B cell (primary cell): ENCODE measurements at places on chromosomes 11 and 22. TPM values are rescaled to one million over a fixed set of nuclear protein-coding genes. Genes with fewer than 3 reads are reported as not detected.

PAMR1 gene
- not detected in 2 replicates for total RNA-seq

HBG2 gene
- total RNA-seq = not detected in 2 replicates

FGF19 gene
- total RNA-seq = not detected in 2 replicates

- H3K4me1 ChIP-seq = no peaks in the 10 kb centered on the region
- no peak overlapping the region for H3K4me3 ChIP-seq
- no peaks in the 10 kb centered on the region for H3K36me3 ChIP-seq
- H3K27ac ChIP-seq = no peak overlapping the region
- H3K27me3 ChIP-seq = no peaks in the 10 kb centered on the region
These were observed 92.2 kb downstream of the BRD1 start for GRCh38 chr22:49735411-49735900.

DNA sequence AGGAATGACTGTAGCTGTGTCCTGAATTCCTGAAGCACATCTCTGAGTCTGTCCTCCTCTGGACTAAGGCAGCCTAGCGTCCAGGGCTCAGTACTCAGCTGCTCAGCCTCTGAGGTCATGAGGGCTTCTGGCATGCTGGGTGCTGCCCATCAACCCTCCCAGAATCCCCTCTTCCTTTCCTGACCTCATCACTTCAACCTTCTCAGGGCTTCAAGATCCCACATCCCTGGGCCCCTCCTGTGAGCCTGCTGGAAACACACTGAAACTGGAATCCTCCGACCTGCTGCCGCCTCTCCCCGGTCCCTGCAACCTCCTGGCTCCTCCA lies 803 bp downstream of the KRTAP5-8 start:
- DNase-seq = no peak
- peaks cover under 1% of the 10 kb centered on the region for H3K4me1 ChIP-seq
- H3K36me3 ChIP-seq = no peaks in the 10 kb centered on the region
- no peaks in the 10 kb centered on the region for H3K27me3 ChIP-seq
- H3K4me3 ChIP-seq = no peak overlapping the region

DNA sequence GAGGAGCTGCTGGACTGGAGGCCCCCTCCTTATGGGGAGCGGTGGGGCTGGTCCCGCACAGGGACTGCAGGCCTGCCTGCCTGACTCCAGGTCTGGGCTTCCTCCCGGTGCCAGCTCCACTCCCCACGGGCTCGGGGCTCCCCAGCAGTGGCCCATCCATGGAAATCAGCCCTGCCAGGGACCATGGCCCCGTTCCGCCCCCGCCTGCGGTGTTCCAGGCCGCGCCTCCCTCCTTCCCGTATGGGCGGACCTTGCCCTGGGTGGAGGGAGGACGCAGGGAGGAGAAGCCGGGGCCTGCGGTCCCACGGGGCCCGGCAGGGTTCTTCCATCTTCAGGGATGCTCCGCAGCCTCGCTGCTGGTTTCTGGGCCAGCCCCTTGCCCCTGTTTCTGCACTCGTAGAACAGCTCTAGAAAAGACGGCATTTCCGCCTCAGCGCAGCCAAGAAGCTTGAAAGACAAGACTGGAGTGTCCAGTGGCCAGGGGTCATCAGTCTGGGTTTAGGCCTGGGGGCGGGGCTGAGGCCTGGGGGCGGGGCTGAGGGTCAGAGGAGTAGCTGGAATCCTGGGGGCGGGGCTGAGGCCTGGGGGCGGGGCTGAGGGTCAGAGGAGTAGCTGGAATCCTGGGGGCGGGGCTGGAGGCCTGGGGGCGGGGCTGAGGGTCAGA lies 1330.6 kb downstream of the BRD1 start:
- DNase-seq = no peak
- H3K4me1 ChIP-seq = no peaks in the 10 kb centered on the region
- no peak overlapping the region for H3K27ac ChIP-seq
- H3K27me3 ChIP-seq = peaks cover 3% of the 10 kb centered on the region
- H3K4me3 ChIP-seq = no peak overlapping the region
